A172 (cell line): ENCODE measurements at places on chromosomes 2 and 18. TPM values are rescaled to one million over a fixed set of nuclear protein-coding genes. Genes with fewer than 3 reads are reported as not detected.

Gene SH3BP4
- 53.3 and 56.4 TPM in 2 replicates for total RNA-seq

Gene PTPN2
- total RNA-seq = 41.1 and 43.9 TPM in 2 replicates

Gene IL1A
- 0.05 TPM in 1 of 2 replicates, not detected in the other for total RNA-seq

- no peak for DNase-seq
Measured at GRCh38 chr18:64803471-64803870, 654.6 kb upstream of the LINC00305 start.

GRCh38 chr2:190534310-190535120, at the start of gene NEMP2:
TSS of gene NEMP2 (minus strand) at chr2:190534722. CDS start at chr2:190534655, 67 bp downstream.
- peak; percentile 65 for DNase-seq

- peak; percentile 8 for DNase-seq
Measured at GRCh38 chr2:168490015-168490874, 34.2 kb downstream of the CERS6 start.

- DNase-seq = no peak
Measured at GRCh38 chr18:36663312-36663711, 165.5 kb downstream of the TPGS2 start.

- DNase-seq = no peak
Measured at GRCh38 chr2:142741764-142742269, 135.6 kb upstream of the KYNU start.

DNA sequence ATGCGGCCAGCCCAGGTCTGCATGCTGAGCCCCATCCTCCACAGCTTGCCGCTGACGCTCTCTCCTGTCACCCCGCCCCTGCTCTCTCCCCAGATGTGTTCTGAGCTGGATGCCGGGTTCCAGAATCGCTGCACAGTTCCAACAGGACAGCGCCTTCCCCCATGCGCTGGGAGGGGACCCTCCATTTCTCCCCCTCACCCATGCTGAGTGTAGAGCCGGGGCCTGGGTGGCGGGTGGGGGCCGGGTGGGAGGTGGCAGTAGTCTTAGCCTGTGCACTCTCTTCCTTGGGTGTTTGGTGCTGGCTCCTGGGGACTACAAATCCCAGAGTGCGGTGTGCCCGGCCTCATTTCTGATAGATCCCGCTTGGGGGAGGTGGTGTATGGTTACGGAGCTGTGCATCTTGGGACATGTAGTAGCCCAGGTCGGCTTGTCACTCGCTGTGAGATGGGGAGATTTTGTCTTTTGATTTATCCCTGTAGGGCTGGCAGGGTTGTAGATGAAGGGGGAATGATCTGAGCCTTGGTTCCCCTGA, 6.8 kb downstream of the DNAJB2 start:
- no peak for DNase-seq

DNA sequence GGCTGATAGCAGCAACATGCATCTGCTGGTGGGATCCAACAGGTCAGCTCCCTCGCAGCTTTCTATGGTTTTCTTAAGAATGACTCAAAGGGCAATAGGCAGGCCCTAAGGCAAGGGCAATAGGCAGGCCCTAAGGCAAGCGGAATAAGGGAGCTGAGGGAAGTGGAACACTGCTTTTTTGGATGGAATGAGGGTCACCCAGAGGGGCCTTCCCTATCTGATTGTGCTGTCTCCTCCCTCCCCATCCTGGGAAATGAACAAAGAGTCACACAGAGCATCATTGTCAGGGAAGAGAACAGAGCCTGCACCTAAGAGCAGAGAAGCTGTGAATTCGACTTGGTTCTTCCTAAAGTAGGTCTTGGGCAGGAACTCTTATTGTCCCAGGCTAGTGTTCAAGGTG, 43.3 kb upstream of the PTPRM start:
- DNase-seq = no peak

GRCh38 chr18:3709205-3709604, 259.2 kb downstream of the TGIF1 start:
- no peak for DNase-seq
